Stimulated activated naive CD4-positive, alpha-beta T cell (primary cell): ENCODE measurements at places on chromosomes 4 and X.

GRCh38 chr4:140738139-140738538, 18.0 kb downstream of the TBC1D9 start:
- no peak for DNase-seq

DNA sequence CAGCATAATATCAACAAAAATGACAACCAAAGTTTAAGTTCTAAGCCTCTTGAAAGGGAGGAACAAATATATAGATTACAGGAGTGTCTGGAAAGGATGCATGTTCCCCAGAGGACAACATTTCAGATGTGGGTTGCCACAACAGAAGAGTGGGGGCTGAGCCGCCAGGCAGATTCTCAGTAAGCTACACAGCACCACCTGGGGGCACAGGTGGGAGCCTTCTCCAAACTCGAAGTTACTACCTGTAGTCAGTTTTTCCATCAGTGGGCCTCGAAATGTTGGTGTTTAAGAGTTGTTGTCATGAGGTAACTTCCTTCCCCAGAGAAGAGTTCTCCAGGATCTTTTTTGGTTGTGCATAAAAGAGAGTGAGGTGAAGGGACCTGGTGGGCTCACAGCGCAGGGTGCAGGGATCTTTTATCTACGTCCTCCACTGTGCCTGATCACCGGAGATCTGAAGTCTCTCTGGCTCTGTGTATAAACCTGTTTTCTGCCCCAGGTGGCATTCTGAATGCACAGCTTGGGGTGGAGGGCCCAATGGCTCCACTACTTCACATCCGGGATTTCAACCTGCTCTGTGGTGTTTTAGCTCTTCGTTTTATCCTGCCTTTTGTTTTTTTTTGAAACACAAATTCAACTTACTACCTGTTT, 58.4 kb upstream of the STS start:
- peak; percentile 71 for DNase-seq

DNA sequence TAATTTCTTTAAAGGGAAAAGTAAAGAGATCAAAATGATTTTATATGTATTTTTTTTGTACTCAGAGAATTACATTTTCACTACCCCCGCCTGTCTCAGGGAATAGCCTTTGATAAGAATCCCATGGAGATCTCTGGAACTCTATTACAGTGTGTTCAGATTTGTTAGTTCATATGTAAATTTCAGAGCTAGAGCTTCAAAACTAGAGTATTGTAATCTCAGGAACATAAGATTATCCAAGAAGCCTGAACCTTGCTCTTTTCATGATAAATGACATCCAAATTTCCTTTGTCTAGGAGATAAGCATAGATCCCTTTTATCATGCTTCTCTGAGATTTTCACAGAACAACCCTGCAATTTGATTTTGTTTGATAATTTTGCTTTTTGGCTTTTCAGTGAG, 82.9 kb downstream of the PDK3 start:
- no peak for DNase-seq

DNA sequence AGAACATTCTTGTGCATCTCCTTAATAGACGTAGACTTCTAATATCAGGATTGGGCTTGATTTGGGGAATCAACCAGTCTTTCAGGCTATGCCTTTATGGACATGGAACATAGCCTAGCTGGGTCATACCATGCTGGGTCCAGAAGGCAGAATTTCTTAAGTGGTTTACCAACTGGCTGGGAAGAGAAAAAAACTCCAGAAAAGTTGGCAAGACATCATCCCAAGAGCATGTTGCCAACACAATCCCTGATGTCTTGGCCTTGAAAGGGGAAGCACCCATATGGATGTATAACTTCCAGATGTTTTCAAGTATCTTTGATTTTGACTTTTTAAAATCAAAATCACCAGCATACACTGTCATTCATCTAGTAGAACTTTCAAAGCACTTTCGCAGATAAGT, 138.0 kb upstream of the FGF13 start:
- no peak for DNase-seq

DNA sequence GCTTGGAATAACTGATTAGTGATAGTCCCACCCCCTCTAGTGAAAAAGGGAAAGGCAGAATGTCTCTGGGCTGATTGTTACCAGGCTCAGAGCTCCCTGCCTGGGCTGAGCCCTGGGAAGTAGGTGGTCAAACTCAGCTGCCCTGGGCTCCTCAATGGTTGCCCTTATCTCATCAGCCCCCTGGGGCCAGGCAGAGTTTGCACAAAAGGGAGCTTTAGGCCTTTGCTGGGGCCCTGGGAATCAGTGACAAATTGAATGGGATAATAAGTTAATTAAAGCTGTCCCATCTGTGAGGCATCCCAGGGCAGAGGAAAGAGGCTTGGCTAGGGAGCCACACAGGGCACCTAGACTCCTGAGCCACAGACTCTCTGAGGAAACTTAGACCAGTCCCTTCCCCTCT, 89.0 kb downstream of the EFNB1 start:
- DNase-seq, result no peak

- no peak for DNase-seq
Observed at GRCh38 chr4:124566030-124566429, 146.5 kb downstream of the ANKRD50 start.

GRCh38 chr4:100372432-100372831, 145.4 kb downstream of the EMCN start:
- DNase-seq, result no peak

DNA sequence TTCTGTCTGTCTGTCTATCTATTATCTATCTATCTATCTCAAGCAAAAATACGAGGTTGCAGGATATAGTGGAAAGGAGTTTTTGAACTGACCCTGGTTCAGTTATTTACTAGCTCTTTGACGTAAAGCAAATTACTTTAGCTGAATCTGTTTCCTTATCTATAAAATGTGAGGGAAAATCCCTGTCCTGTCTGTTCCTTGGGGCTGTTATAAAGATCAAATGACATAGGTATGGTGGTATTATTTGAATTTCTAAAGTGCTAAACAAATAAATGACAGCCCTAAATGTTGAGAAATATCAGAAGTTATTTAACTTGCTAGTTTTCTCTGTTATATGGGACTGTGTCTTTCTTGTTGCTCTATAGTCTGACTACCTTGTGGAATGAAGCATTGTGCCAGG, 55.0 kb downstream of the MAGEC1 start:
- no peak for DNase-seq

- peak; percentile 36 for DNase-seq
Observed at GRCh38 chr4:44760142-44760898, 34.0 kb upstream of the GNPDA2 start.

GRCh38 chr4:100295792-100296191, 105.5 kb upstream of the DDIT4L start:
- no peak for DNase-seq

DNA sequence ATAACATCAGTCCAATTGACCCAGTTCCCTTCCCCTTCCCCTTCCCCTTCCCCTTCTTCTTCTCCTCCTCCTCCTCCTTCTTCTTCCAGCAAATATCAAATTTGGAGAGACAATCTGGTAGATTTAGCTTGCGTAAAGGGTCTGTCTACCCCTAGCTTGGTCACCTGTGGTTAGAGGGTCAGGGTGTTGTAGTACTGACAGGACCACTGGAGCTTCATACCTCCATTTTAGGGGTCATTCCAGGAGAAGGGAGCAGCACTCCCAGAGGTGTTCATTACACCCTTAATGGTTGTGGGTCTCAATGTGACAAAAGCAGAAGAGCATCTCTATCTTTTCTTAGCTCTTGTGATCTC, 3.7 kb upstream of the FGB start:
- DNase-seq, result no peak

- no peak for DNase-seq
Observed at GRCh38 chr4:37549041-37549440, 137.1 kb downstream of the RELL1 start.

DNA sequence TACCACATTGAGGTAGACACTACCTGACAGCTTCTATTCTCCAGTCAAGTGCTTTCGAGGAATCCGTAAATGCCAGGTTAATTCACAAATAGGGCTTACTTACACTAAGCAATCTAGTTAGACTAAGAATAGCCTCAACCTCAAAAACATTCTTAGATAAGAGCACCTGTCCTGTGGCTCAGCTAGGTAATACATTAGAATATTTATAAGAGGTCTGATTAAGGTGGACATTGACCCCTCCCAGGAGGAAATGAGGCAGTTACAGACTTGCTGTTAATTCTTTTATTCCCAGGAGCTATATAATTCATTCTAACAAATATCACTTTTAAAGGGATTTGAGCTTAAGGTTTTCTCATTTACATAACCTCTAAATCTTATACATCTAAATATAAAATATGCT, 758.1 kb downstream of the GRID2 start:
- no peak for DNase-seq

DNA sequence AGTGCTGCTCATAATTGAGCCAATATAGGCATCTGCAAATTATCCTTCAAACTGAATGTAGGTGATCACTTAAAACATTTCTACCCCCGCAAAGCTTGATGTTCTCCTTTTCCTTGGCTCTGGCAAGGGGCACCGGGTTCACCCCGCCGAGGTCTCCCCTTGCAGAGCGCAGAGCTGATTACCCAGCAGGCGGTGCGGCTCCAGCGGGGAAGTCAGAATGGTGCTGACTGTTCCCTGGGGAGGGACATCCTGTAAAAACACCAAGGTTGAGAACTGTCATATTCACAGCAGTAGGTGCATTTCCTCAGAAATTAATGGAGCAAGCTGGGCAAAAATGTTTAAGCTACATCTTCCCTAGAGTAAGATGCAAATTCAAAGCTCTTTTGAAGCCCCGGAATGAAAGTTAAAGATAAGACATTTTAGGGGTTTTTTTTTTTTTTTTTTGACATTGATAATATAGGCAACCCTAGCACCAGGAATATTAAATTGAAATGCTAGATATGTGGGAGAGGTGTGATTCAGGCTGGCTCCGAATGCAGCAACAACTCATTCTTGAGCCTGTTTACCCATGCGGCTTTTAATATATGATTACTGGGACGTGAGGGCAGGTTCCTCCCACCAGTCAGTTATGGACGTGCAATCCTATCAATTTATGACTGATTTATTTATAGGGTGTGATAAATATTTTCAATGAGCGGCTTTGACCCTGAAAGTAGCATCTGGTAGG, 767.3 kb upstream of the TENM3 start:
- no peak for DNase-seq

DNA sequence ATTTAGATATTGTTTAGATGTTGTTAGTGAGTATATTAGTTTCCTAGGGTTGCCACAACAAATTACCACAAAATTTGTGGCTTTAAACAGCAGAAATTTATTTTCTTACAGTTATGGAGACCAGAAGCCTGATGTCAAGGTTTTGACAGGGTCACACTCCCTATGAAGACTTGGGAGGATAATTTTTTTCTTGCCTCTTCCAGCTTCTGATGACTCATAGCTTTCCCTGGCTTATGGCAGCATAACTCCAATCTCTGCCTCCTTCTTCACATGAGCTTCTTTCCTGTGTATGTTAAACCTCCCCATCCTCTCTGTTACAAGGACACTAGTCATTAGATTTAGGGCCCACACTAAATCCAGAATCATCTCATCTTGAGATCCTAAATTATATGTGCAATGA, 20.9 kb upstream of the RAB40A start:
- no peak for DNase-seq

- DNase-seq, result no peak
Observed at GRCh38 chrX:56794404-56795230, 65.6 kb downstream of the NBDY start.

DNA sequence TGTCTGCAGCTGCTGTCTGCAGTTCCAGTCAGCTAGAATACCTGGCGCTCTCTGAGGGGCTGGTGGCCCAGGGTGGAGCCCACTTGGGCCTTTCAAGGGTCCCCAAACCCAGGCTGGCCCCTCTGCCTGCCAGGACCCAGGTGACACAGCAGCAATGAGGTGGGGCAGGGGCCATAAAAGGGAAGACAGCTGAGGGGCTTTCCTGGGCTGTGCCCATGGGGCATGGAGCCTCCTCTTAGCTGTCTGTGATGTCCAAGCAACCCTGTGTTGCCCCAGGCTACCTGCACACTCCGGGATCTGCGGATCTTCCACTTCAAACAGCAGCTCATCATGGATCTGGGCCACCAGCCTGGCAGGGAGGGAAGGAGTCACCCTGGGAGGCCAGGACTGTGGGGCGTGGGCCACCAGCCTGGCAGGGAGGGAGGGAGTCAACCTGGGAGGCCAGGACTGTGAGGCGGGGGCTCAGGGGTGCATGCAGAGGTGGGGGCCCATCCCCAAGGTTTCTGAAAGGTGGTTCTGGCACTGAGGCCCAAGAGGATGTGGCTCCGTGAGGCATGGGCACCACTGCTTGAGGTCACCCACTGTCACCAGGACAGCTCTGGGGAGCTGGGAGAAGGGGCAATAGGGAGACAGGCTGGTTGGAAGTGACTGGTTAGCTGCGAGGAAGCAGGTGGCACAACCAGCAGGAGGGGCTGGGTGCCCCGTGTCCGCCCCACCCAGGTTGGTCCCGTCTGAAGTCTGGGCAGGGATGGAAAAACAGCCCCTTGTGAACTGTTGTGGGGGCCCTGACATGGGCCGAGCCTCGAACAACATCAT, 16.3 kb downstream of the NAT8L start:
- no peak for DNase-seq

DNA sequence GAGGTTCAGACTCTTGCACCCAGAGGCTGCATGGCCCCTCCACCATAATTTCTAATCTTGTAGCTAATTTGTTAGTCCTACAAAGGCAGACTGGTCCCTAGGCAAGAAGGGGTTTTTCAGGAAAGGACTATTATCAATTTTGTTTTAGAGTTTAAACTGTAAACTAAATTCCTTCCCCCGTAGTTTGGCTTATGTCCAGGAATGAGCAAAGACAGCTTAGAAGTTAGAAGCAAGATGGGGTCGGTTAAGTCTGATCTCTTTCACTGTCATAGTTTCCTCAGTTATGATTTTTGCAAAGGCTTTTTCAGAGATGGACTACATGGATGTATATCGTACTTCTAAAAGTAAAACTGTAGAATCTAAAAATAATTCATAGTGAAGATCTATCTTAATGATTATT, 258.1 kb upstream of the IL1RAPL1 start:
- DNase-seq, result no peak

- DNase-seq, result no peak
Observed at GRCh38 chr4:65007841-65008439, 598.7 kb upstream of the TECRL start.

- DNase-seq, result no peak
Observed at GRCh38 chrX:78037881-78038280, 66.2 kb upstream of the PGK1 start.

- DNase-seq, result no peak
Observed at GRCh38 chr4:21366312-21366711, 582.3 kb downstream of the KCNIP4 start.

- DNase-seq, result no peak
Observed at GRCh38 chr4:13922873-13923645, 295.5 kb upstream of the BOD1L1 start.

DNA sequence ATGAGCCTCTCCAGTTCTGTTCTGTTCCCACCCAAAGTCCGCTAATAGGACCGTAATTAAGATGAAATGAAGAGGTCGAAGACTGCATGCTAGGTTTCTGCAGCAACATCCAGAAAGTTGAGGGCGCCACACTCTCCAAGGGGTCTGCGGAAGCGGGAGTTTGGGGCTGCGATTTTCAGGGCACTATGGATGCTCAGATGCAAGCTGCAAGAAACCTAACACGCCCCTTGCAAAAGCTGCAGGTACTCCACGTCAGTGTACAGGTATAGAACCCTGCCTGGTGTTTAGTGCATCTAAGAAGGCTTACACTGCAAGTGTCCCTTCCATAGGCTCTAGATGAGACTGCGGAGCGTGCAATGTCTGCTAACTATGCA, 61.4 kb downstream of the RHOXF2B start:
- no peak for DNase-seq

- DNase-seq, result no peak
Observed at GRCh38 chr4:187357045-187357643, 633.5 kb upstream of the FAT1 start.

GRCh38 chr4:77852892-77853495, 9.6 kb upstream of the MRPL1 start:
- no peak for DNase-seq
